Testis (tissue), 5 donors: ENCODE measurements at places on chromosomes 3 and 15. TPM values are rescaled to one million over a fixed set of nuclear protein-coding genes. Genes with fewer than 3 reads are reported as not detected.
A peak's percentile ranks its signal among the peaks of the same experiment; 100 is the strongest.

GRIP2 gene
- total RNA-seq = 2.4 TPM

SI gene
- total RNA-seq = 1.5 TPM

NEO1 gene
- total RNA-seq = 42.2 TPM

GRCh38 chr15:81072551-81072950 is 61.5 kb upstream of the CFAP161 start:
- H3K4me1 ChIP-seq = no peaks in the 10 kb centered on the region
- DNase-seq = no peak
- H3K36me3 ChIP-seq = no peaks in the 10 kb centered on the region
- H3K27me3 ChIP-seq = no peaks in the 10 kb centered on the region
- H3K4me3 ChIP-seq = no peak overlapping the region

GRCh38 chr3:177640319-177640965 is 443.2 kb upstream of the TBL1XR1 start:
- H3K4me1 ChIP-seq = no peaks in the 10 kb centered on the region
- H3K4me3 ChIP-seq = no peak overlapping the region

- no peaks in the 10 kb centered on the region for H3K4me1 ChIP-seq
- no peak overlapping the region for H3K27ac ChIP-seq
- H3K27me3 ChIP-seq = no peaks in the 10 kb centered on the region
- H3K4me3 ChIP-seq = no peak overlapping the region
- DNase-seq = no peak
These were observed 5.6 kb downstream of the TSEN2 start for GRCh38 chr3:12489832-12490231.

DNA sequence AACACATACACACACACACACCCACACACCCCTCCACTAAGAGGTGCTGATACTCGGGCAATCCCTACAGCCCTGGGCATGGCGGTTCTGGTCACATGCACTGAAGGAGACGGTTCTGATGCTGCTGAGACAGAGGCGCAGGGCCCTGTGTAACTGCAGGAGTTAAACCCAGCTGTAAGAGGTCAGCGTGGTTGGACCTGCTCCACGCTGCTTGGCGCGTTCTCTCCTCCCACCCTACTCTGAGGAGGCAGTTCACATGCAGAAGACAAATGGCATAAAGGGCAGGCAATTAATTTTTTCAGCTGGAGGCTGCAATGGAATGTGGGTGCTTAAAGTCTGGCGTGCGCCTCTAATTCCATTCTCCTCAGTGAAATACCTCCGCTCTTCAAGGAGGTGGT is 35.2 kb downstream of the GRK7 start:
- peak; percentile 70 for DNase-seq
- H3K27ac ChIP-seq = peak overlapping the region; percentile 95
- H3K36me3 ChIP-seq = no peaks in the 10 kb centered on the region
- no peak overlapping the region for H3K4me3 ChIP-seq
